Left forelimb (tissue), 1 donor: ENCODE measurements at places on chromosomes 6 and 20.

DNA sequence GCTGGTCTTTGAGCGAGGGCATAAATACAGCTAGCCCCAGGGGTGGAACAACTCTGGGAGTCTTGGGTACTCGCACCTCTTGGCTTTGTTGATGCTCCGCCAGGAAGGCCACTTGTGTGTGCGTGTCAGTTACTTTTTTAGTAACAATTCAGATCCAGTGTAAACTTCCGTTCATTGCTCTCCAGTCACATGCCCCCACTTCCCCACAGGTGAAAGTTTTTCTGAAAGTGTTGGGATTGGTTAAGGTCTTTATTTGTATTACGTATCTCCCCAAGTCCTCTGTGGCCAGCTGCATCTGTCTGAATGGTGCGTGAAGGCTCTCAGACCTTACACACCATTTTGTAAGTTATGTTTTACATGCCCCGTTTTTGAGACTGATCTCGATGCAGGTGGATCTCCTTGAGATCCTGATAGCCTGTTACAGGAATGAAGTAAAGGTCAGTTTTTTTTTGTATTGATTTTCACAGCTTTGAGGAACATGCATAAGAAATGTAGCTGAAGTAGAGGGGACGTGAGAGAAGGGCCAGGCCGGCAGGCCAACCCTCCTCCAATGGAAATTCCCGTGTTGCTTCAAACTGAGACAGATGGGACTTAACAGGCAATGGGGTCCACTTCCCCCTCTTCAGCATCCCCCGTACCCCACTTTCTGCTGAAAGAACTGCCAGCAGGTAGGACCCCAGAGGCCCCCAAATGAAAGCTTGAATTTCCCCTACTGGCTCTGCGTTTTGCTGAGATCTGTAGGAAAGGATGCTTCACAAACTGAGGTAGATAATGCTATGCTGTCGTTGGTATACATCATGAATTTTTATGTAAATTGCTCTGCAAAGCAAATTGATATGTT, 19.2 kb downstream of the IRF4 start:
- DNase-seq, result no peak

- DNase-seq, result no peak
These were observed 14.6 kb upstream of the TXLNB start for GRCh38 chr6:139306291-139306981.

DNA sequence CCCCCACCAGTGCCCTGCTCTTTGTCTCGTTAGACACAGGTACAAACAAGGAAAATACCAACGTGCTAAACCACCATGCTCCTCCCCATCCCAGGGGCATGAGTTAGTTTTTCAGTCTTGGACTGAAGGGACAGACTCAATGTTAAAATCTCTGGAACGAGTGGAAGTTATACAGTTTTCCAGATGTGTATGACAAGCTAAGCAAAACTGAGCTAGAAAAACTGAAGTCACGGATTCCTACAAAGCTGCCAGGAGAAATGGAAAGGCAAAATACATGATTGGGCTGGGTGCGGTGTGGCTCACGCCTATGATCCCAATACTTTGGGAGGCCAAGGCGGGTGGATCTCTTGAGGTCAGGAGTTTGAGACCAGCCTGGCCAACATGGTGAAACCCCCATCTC, 34.3 kb upstream of the QKI start:
- no peak for DNase-seq

GRCh38 chr20:5919626-5920544, 30.4 kb downstream of the TRMT6 start:
- DNase-seq, result no peak
